ENCODE measurements at places on chromosomes 5 and 9.

DNA sequence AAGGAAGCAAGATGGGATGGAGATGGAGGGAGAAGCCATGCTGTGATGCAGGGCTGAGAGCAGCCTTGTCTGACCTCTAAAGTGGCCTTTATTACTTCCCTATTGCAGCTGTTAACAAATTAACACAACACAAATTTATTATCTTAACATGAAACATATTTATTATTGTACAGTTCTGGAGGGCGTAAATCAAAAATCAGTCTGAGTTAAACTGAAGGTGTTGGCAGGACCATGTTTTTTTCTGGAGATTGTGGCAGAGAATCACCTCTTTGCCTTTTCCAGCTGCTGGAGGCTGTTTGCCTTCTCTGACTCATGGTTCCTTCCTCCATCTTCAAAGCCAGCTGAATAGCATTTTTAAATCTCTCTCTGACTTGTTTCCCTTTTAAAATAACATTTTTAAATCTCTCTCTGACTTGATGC is 7.2 kb upstream of the MCC start:
- no peak for DNase-seq

DNA sequence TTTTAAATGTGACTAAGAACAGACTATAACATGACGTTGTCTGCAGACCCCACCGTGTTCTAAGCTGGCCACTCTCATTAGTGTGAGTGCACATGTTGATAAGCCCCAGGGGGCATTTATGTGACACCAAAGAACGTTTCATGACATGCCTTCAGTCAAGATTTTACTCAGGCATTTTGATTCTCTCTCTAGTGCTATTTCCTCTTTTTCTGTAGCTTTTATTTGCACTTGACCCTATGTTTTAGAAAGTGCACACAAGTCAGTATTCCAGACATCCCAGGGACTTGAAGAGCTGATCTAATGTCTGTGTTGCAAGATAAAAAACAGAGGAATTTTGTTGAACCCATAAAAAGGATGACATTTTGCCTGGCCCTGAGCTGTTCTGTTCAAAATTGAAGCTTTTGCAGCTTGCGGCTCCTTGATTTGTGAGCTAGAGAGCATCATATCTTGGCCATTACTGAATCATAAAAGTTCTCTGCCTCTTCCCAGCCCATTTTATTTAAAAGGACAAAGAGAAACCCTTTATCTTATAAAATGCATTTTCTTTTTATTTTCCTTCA is 80.9 kb upstream of the TYRP1 start:
- DNase-seq = no peak

GRCh38 chr5:71874521-71874920 is 155.4 kb downstream of the CARTPT start:
- no peak for DNase-seq

- no peak for DNase-seq
These were observed 20.5 kb upstream of the GPX3 start for GRCh38 chr5:150999704-151000442.

GRCh38 chr5:126754609-126755008 is 22.3 kb upstream of the LMNB1 start:
- no peak for DNase-seq

DNA sequence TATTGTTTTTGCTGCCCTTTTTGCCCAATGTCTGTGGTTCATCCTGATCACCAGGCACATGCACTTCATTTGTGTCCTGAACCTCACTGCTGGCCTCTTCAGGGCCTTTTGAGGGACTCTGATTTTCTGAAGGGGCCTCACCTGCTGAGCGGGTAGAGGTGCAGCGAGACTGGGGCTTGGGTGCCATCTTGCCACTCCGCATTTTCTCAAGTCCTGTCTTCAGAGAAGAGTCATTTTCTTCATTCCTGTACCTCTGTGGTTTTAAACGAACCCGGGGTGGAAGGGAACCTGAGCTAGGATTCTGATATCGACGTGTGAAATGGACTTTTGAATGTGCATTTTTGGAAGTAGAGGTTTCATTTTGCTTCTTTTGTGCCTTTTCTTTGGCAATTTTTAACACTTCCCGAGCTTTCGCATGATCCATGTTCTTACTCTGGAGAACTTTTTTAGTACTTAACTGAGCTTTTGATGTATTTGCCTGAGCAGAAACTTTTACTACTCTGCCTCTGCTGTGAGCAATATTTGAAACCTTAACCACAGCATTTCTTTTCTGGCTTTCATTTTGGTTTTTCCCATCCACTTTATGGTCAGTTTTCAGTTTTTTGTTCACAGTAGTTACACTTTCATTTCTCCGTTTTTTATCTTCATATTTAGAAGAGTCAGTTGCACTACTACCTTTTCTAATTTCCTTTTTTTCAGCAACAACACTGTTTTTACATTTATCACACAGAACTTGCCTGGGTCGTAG is 26.1 kb downstream of the PWWP2A start:
- DNase-seq = no peak

DNA sequence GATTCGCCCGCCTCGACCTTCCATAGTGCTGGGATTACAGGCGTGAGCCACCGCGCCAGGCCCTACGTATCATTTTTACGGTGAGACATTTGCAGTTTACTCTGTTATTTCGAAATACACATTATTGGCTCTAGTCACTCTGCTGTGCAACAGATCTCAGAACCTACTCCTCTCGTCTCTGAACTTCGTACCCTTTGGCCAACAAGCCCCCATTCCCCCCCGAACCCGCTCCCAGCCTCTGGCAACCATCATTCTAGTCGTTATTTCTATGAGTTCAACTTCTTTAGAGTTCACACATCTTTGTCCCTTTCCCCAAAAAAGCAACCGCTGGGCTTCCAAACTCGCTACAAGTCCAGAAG is 735 bp downstream of the PTGR1 start:
- DNase-seq = no peak

- no peak for DNase-seq
These were observed 166.4 kb downstream of the PBX3 start for GRCh38 chr9:125913551-125913950.

GRCh38 chr9:32705059-32705458 is 69.6 kb upstream of the TAF1L start:
- DNase-seq = no peak

DNA sequence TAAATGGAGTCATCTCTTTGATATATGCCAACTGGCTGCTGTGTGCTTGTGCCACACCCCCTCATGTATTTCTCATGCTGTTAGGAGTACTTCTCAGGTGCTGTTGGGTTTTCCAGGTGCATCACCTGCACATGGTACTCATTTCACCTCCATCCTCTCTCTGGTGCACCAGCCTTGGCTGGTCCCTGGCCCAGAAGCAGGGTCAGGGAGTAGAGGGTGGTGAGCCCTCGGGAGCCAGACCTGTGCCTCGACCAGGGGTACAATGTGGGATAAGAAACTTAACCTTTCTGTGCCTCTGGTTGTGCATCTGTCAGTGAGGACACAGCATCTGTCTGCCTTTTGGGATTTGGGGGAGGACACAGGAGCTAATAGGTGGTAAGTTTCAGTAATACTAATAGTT is 38.5 kb downstream of the SECISBP2 start:
- no peak for DNase-seq

GRCh38 chr5:83973925-83974815 is 253.5 kb upstream of the HAPLN1 start:
- DNase-seq = no peak

GRCh38 chr5:129125819-129126218 is 31.3 kb downstream of the ISOC1 start:
- DNase-seq = no peak

- no peak for DNase-seq
These were observed 164.4 kb downstream of the SEMA5A start for GRCh38 chr5:9381464-9381863.

GRCh38 chr5:125897089-125897488 is 526.1 kb upstream of the GRAMD2B start:
- DNase-seq = no peak

DNA sequence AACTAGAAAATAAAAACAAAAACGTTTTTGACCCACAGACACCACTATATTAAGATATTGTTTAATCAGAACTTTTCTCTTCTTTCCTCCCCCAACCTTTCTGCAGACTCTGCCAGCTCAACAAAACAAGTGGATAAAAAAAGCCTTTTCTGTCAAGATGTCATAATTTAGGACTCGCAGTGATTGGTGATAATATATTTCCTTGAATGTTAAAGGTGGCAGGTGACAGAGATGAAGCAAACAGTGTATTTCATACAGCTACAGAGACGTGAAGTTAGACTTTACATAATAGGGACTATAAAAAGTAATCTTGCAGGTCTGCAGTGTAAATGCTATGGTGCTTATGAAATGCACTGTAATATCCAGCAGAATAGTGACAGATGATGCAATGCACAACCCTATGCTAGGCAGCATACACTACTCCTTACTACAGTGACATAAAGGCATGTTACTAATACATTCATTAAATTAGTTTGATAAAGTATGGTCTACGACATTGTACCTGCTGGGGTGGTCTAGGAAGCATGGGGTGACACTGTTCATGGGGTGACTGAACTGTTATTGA is 326.7 kb upstream of the GRAMD2B start:
- no peak for DNase-seq

DNA sequence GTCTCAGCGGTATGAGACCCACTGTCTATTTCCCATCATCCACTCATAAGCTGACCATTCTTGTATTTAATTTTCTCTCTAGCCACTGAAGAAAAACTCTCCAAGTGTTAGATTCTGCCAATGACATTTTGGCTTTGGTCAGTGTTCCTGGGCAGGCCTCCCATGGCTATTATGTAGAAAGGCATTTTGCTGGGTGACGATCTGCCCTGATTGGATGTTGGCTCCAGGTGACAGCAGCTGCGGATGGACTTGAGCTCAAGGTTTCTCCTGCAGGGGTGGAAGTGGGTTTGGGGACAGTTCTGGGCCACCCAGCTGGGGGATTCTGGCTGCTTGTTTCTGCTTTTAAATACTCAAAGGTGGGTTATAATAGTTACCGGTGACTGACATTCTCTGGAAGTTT is 31.6 kb downstream of the ACSL6 start:
- DNase-seq = no peak

DNA sequence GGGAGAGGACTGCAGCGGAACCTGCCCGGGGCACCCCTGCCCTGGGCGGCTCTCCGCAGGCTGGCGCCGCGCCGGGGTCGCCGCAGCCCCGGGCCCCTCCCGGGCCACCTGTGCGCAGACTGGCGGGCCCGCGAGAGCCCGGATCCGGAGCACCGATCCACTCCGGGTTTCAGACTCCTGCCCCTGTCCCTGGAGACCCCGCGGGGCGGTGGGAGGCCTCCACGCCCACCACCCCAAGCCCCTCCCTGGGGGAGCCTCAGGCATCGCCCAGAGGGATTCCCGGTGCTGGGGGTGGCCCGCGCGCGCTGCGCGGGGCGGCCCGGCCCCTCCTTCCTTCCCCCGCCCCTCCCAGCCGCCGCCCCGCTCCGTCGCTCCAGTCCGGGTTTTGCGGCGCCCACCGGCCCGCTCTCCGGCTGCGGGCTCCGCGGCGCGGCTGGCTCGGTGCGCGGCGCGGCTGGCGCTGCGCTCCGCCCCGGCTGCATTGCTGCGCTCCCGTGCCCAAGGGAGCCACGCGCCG is at the start of gene UNC5A:
Gene UNC5A, plus strand, starts transcription at position 479 of the 517 bp plus-strand sequence. CDS start 192 bp downstream, outside the sequence.
- no peak for DNase-seq

DNA sequence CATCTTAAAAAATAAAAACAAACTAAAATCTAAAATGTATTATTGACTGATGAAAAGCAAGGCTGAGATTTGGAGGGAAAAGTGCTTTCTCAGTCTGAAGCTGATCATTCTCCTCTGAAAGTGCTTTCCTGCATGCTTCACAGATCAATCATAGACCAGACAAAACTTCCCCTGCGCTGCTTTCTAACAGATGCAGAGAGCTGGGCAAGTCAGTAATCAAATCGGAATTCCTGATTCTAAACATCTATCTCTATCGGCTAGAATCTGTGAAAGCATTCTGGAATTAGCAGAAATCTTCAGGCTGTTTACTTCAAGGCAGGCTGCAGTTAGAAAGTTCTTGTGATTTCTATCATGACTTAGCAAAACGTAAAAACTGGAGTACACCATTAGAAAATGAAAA is 15.6 kb upstream of the FAM81B start:
- no peak for DNase-seq
